Immature natural killer cell (primary cell): ENCODE measurements at places on chromosomes 3 and 15. TPM values are rescaled to one million over a fixed set of nuclear protein-coding genes. Genes with fewer than 3 reads are reported as not detected.
A peak's percentile ranks its signal among the peaks of the same experiment; 100 is the strongest.

The CAV3 gene
- not detected for polyA plus RNA-seq

The LMAN1L gene
- polyA plus RNA-seq, result not detected

The DPPA2 gene
- polyA plus RNA-seq, result not detected

DNA sequence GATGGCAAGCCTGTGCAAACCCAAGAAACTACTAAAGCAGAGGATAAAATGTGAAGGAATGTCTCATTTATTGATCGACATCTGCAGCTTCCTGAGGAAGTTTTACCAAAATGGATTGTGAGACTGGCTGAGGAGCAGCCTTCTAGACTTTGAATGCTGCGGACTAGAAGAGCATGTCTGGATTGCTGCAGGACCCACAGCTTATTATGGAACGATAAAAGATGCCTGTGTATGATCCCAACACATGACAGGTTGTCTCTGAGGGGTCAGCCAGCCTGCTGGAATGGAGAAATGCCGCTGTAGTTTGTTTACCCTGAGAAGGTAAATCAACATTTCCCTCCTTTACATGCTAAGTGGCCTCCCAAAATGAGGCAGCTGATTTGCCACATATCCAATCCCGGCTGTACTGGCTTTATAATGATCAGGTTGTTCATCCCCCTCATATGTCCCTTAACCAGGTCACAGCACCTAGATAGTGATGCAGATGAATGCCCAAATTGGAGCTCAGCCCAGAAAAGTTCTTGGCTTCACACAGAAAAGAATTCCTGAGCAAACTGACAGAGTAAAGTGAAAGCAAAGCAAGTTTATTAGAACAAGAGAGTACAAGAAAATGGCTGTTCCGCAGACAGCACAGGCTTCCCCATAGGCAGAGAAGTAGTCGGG is 63.9 kb downstream of the IL12A start:
- DNase-seq, result no peak

The ANKRD63 gene
- polyA plus RNA-seq, result not detected

The CDCP1 gene
- 2.0 TPM for polyA plus RNA-seq

- no peak for DNase-seq
These were observed at the start of gene LOXL1 for GRCh38 chr15:73926219-73927002. LOXL1 (plus strand) TSS chr15:73926462; CDS start chr15:73926784, 322 bp downstream.

The PRR23A gene
- not detected for polyA plus RNA-seq

DNA sequence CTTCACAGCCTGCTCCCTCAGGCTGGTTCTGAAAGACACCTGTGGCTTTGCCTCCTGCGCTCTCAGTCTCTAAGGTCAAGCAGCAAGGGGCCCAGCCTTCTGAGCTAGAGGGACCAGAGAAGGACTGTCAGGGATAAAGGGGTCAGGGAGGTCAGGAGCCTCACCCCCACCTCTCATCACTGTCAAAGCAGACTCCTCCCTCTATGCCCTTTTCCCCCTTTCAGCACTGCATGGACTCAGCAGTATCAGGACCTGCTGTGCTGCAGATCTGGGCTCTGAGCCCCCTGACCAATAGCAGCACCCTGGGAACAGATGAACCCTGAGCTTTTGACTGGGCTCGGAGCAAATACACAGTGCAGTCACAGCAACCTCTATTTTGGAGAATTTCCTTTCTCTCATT is 3.2 kb upstream of the BMF start:
- no peak for DNase-seq

The CLK3 gene
- polyA plus RNA-seq, result 32.4 TPM

GRCh38 chr3:171900446-171900845 is 57.3 kb downstream of the TMEM212 start:
- no peak for DNase-seq

- no peak for DNase-seq
These were observed 56.9 kb upstream of the TBC1D5 start for GRCh38 chr3:17799312-17799711.

The HDC gene
- polyA plus RNA-seq, result not detected

DNA sequence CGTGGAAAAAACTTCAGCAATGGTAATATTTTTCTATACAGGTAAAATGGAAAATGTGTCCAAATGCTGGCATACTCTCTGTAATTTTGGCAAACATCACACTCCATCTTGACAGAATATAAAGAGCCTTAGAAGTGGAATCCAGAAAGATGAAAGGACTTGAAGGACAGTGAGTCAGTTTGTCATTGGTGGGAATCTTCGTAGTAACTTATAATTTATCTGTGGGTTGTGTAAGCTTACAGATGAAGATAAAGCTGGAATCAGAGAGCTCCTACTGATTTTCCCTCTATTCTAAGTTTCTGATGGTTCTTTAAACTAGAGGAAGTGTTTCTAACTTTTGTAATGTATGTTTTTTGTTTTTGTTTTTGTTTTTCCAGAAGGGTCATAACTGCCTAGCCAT is 8.7 kb upstream of the PDZRN3 start:
- DNase-seq, result no peak

- DNase-seq, result peak; percentile 89
These were observed 9.5 kb upstream of the TRIM69 start for GRCh38 chr15:44726568-44727484.

The TGM4 gene
- not detected for polyA plus RNA-seq
